Activated CD4-positive, alpha-beta memory T cell treated with anti-CD3 and anti-CD28 coated beads for 36 hours (primary cell): ENCODE measurements at places on chromosomes 12 and 14. TPM values are rescaled to one million over a fixed set of nuclear protein-coding genes. Genes with fewer than 3 reads are reported as not detected.
A peak's percentile ranks its signal among the peaks of the same experiment; 100 is the strongest.

DNA sequence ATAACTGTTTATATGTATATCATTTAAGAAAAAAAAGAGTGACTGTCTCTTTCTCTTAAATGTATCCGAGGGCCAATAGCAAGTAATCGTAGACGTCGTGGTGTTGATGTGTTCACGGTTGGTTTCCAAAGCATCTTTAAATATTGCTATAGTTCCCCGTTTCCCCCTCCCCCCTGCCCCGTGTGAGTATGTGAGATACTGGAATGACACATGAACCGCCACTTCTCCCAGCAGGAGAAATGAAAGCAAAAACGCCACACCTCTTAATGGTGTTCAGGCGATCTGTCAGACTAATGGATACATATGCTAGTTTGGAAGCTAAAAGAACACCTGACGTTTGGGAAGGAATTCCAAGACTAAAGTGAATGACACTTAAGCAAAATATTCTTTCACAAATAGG, 258.3 kb downstream of the FOXN3 start:
- DNase-seq: no peak

GRCh38 chr14:69043596-69044260, 64.6 kb upstream of the ACTN1 start:
- DNase-seq: no peak

- DNase-seq: peak; percentile 8
Observed at GRCh38 chr14:76761960-76762410, 717 bp downstream of the VASH1 start.

DNA sequence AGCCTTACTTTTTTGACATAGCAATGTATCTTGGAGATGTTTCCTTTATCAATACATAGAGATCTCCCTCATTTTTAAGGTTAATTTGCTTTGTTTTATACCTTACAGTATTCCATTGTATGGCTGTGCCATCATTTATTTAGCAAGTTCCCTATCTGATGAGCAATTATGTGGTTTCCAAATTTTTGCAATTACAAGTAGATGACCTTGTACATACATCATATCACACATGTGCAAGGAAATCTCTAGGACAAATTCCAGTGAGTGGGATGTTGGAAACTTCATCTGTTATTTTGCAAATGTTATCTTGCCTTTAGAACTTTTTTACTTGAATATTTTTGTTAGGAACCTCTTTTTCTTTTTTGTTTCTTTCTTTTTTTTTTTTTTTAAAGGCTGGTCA, 49.7 kb downstream of the DRAM1 start:
- DNase-seq: no peak

GRCh38 chr12:91965781-91966180, 179.9 kb downstream of the BTG1 start:
- no peak for DNase-seq

- no peak for DNase-seq
Observed at GRCh38 chr12:101653503-101653902, 43.9 kb upstream of the CHPT1 start.

DNA sequence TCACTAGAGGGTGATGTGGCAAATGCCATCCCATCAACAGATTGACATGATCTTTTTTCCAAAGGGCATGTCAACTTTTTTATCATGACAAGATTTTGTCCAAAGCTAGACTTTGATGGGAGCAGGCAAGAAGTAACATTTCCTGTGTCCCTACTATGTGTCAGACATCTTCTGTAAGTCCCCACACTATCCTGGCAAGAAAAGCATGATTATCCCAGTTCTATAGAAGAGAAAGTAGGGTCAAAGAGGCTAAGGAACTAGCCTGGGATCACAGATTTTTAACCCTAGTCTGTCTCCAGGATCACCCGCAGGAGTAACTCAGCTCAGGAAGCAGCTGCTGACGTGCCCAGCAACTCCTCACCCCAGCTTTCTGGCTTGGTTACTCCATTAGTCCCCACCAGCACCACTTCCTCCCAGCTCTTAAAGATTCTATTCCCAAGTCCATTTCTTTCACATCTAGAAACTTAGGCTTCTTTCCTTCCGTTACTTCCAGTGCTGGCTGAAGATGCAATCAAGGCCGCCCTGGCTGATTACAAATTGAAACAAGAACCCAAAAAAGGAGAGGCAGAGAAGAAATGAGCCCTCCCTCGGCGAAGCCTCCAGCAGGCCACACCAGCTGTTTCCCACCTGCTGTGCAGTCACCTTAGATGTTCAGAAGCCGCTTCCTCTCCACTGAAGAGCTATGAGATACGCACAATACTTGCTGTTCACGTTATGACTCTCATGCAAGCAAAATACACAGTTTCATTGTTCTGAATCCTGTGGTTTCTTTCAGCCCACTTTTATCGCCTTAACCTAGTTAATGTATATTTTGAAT, 6.2 kb downstream of the ISCU start:
- DNase-seq: peak; percentile 85

- no peak for DNase-seq
Observed at GRCh38 chr12:118467641-118468305, 91.4 kb downstream of the SUDS3 start.

DNA sequence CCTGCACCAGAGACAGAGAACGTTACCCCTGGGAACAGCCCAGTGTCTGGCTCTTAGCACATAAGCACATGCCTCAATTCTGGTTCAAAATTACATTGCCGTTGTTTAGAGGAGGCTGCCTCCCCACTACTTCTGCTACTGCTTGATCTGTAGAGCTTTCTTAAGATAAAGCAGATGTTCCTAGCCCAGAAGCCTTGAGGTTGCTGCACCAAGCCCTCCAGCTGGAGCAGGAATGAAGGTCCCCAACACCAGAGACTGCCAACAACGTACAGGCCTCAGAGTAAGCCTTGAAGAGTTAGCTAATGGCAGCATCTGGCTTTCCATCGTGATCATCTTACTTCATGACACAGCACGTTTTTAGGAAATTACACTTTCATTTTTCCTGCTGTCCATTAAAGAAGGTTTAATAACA, 34.7 kb upstream of the AMIGO2 start:
- DNase-seq: no peak

DNA sequence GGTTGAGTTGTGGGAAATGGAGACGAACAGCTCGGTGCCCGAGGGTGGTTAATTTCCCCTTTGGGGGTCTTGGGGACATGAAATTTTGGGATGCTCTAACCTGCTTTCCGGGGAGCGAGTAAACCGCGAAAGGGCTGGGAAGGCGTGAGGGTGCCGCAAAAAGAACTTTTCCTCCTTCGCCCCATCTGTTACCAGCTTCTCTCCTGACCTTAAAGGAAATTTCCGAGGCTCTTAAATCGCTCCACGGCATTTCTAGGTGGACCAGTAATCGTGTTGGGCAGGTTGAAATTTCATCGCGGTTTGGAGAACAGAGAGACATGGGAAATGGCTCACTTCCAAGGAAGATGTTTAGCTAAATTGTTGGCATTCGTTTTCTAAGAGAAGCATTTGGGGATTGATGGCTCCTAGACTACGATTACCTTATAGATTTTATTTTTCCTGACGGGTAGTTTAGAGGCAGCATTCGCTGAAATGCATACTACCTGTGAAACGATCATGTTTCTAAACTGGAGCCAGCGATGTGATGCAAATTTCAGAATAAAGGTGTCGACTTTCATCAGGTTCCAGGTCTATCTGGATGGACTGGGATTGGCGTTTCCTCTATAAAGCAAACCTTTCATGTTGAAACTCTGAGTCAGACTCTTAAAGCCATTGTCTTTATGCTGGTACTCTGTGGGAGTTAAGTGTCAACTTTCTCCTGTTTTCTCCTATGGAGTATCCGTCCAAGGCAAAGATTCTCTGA, 414.5 kb downstream of the PCNX1 start:
- DNase-seq: no peak

DNA sequence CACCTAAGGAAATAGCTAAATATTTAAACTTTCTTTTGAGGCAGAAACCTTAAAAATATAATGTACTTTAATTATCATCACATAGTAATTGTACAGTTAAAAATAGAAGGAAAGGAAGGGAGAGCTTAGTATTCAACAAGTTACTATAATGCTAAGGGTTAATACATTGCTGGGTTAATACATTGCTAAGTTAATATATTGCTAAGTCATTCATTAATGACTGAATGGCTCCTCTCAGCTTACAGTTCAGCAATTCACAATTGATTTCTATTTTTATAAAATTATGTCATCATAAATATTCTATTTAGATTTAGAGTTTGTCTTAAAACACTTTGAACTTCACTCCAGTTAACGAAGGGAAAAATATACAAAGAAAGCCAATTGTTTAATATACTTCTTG, 207.9 kb downstream of the BMP4 start:
- DNase-seq: no peak

DNA sequence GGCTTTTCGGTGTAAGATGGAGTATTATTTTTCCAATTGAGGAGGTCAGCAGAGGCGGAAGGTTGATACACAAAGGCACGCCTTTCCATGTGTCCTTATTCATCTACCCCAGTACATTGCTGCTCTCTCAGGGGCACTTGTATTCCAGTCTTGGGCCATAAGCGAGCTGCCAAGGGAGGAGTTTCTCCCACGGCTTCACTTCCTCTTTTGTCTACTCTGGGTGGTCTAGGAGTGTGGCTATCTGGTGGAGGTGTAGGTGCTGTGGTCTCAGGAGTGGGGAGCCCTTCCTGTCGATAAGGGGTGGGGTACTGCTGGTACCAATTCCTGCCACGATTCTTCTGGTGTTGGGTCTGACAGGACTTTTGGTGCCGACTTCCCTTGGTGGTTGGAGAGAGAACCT, 73.4 kb downstream of the GAS2L3 start:
- DNase-seq: no peak

DNA sequence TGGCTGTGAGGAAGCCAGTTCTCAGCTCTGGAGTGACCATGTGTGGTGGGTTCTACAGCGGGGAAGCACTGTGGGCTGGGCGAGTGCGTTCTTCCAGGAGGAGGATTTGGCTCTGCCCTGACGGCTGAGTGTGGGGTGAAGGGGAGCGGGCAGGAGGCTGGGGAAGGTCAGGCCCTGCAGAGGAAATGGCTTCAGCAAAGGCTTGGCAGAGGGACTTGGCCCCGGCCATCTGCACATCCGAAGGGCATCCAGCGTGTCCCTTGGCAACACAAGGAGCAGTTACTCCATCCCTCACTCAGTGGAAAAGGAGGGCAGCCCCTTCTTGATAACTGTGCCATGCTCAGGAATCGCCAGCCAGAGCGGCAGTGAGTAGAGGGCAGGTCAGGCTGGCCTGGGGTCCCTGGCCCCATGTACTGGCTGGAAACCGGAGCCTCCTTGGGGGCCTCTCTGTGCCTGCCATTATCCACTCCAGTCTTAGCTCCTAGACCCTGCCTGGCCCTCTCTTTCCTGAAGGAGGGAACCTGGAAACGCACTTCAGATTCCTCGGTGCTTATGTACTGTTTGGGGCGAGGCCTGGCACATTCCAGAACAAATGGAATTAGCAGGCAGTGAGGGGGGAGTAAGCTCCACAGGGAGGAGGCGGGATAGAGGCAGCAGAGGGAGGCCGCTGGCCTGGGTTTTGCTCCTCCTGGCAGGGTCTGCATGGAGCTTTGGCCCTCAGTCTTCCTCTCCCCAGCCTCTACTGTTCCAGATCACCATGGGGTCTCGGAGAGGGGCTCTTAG, 133.6 kb upstream of the NCOR2 start:
- no peak for DNase-seq

DNA sequence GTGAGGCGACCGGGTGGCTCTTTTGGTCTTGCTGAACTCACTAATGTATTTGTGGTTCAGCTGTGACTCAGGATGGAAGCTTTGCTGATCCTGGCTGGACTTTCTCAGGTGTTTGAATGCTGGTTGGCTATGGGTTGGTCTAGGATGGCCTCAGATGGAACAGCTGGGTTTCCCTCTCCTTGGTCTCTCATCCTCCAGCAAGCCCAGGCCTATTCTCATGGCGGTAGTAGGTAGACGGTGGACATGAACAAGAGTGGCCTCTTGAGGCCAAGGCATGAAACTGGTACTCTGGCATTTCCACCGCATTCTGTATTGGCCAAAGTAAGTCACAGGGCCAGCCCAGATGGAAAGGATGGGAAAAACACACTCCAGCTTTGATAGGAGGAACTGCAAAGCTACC, 11.8 kb upstream of the POLR3B start:
- DNase-seq: no peak

- DNase-seq: no peak
Observed at GRCh38 chr12:109875572-109876131, 4.7 kb downstream of the GLTP start.

DNA sequence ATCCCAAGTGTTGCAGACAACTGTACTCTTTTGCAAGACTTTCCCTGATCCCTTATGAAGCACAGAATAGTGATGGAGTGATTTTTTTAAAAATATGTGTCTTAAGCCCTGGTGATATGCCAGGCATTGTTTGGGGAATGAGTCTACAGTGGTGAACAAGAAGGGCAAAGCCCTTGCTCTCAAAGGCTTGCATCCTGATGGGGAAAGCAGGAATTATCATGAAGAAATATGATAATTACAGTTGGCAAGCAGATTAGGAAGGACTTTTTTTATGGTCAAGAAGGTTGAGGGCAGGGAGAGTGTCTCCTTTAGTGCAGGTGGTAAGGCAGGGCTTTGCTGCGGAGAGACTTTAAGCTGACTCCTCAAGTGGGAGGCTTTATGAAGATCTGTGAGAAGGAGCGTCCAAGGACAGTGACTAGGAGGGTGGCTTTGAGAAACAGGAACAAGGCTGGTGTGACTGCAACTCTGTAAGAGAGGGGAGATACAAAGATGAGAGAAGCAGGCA, 100.2 kb downstream of the SYNE2 start:
- DNase-seq: no peak

DNA sequence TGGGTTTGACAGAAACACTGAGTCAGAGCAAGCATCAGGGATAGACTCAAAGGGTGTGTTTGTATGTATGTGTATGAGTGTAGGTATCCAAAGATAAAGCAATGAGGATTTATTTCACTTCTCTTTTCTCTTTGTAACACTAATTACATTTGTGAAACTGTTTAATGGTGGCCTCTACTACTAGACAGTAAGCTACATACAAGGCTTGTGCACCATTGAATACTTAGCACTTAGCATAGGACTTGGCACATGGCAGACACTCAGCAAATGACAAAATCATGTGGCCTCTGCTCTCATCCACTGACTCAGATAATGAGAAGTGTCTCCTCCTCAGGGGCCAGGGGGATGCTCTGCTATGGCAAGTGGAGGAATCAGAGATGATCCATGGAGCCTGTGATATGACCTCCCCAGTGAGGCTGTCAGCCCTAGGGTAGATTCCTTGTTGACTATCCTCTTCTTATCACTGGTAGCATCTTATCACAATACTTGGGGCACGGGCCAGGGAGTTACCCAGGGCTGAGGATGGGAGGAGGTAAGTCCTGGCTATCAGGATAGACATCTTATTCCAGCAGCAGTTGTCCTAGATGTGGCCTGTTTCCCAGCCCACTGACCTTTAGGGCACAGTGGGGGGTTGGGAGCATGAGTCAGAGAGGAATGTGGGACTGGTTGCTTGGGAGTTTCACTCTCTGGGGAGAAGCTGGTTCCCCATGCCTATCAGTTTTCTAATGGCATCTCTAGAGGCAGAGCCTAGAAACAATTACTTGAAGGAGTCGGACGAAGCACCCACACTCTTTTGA, 71.2 kb upstream of the HOXC13 start:
- DNase-seq: no peak

- no peak for DNase-seq
Observed at GRCh38 chr14:48814562-48814961, 771.6 kb downstream of the RPS29 start.

RFX4 gene
- total RNA-seq: not detected

RND1 gene
- 2.4 TPM for total RNA-seq

TMEM132C gene
- total RNA-seq: not detected

CEP83 gene
- total RNA-seq: 23.4 TPM

GYS2 gene
- not detected for total RNA-seq

CAPS2 gene
- 2.7 TPM for total RNA-seq

ZDHHC22 gene
- not detected for total RNA-seq

PLEKHD1 gene
- 0.05 TPM for total RNA-seq
